ENCODE measurements at places on chromosomes 1 and 21.

- no peak for DNase-seq
Measured at GRCh38 chr1:52367272-52367671, 1.3 kb upstream of the CC2D1B start.

DNA sequence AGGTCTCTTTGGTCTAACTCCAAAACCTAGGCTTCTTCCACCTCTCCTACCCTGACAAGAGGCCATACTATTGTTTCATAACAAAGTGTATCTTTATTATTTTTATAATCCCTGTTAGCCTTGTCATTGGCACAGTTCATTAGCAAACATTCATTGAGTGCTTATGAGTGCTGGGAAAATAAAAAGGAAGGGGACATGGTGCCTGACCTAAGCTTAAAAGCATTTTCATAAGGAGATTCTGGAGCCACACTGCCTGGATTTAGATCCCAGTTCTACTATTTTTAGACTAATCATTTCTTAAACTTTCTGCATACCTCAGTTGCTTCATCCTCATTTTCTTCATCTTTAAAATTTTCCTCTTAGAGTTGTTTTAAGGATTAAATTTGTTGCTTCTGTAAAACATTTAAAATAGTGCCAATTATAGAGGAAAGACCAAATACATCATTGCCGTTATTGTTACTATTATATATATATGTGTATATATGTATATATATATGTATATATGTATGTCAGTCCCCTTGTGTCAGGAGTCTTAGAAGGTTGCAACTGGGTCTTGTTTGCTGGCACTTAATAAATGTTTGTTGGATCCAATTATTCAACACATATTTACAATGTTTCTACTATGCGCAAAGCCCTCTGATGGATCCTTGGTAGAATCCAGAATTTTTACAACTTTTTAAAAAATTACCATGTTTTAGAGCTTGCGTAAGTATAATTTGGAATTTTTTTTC lies 250.9 kb upstream of the SGIP1 start:
- DNase-seq: no peak

DNA sequence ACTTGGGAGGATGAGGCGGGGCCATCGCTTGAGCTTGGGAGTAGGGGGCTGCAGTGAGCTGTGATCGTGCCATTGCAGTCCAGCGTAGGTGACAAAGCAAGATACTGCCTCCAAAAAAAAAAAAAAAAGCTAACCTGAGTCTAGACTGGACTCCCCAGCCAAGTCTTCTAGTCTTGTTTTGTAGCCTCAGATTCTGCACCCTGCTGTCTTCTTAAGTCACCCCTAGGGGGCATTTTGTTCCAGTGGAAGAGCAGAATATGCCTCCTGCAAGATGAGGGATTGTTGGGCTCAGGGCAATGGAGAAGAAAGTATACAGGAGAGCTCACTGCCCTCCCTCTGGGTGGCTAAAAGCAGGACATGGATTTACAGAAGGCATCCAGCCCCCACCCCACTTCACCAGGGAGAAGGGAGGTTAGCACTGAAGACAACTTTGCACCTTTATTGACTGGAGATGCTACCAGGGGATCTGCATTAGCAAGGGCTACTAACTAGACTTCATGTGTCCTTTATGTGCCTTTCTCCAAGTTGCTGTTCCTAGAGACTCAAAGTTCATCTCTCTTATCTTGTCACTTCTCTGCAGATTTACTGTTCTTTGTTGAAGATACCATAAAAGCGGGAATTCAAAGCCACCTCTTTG lies 15.3 kb upstream of the RNF187 start:
- DNase-seq: no peak

GRCh38 chr1:61659061-61659460 lies 65.9 kb downstream of the TM2D1 start:
- DNase-seq: no peak

Data from activated CD4-positive, alpha-beta T cell treated with anti-CD3 and anti-CD28 coated beads, Interleukin-2, amount 50 U/mL, for 24 hours (primary cell).